ENCODE measurements at places on chromosomes 4 and X.
A peak's percentile ranks its signal among the peaks of the same experiment; 100 is the strongest.

DNA sequence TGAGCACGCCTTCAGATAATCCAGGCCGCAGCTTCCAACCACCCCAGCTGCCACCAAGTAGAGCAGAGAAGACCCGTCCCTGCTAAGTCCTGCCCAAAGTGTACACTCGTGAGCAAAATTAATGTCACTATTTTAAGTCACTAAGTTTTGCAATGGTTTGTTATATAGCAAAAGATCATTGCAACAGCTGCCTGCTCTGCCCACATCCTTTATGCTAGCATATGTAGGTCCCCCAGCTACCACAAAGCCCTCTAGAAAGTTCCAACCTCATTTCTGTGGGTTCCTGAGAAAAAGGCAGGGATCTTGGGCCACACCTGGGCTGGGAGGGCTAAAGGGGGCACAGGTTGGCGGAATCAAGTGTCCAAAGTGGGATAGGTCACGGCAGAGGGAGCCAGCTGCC is 346.9 kb downstream of the BCOR start:
- no peak for DNase-seq

DNA sequence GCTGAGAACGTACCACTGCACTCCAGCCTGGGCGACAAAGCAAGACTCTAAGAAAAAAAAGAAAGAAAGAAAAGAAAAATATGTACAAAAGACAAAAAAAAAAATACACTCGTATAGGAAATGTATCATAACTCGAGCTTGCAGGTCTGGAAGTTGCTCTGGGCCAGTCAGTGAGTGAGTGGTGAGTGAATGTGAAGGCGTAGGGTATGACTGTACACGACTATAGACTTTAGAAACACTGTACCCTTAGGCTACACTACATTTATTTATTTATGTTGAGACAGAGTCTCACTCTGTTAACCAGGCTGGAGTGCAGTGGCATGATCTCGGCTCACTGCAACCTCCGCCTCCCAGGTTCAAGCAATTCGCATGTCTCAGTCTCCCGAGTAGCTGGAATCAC is 29.4 kb downstream of the EVC2 start:
- DNase-seq: no peak

DNA sequence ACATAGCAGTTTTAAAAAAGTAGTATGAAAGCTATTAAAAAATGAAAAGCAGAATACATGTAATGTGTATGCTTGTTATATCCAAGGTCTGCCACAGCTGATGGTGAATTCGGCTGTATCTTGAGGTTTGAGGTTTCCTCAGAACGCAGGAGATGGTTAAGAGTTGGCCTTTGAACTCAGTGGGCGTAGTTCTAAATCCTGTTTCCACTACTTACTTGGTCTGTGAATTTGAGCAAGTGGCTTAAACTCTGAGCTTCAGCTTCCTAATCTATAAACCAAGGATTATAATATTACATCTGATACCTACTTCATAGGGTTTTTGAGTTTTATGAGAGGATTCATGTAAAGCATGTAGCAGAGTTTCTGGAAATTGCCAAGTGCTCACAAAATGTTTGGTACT is 125.2 kb downstream of the STIM2 start:
- no peak for DNase-seq

GRCh38 chrX:77502951-77503525 is 55.8 kb downstream of the FGF16 start:
- no peak for DNase-seq

DNA sequence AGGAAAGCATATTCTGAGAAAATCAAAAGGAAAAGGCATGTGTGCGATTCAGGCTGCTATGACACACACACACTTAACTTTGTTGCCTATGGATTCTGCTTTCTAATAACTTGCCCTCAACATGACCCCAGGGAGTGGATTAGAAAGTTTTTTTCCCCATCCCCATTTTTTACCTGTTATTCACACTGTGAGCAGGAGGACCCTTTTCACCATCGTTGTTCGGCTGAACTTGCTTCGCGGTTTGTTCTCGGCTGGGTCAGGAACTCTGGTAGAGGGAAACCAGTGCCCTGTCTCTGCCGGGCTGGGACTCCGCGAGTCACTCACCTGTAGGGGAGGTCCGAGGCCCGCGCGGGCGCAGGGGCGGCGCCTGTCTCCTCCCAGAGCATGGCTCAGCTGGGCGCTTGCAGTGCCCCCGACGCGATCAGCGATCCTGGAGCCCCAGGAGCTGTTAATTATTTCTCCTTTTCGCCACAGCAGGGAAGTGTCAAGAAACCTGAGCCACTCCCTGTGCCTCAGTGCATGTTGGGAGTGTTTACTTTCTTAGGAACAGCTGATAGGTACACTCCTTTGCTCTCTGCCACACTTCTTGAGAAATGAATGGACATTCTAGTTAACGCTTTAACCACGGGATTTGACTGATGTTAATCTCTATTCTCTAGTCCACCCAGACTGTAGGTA is at the start of gene RASSF6:
TSS of gene RASSF6 (minus strand) at position 322 of the 678 bp plus-strand sequence. CDS start 8,641 bp downstream, outside the sequence.
- peak; percentile 91 for DNase-seq

DNA sequence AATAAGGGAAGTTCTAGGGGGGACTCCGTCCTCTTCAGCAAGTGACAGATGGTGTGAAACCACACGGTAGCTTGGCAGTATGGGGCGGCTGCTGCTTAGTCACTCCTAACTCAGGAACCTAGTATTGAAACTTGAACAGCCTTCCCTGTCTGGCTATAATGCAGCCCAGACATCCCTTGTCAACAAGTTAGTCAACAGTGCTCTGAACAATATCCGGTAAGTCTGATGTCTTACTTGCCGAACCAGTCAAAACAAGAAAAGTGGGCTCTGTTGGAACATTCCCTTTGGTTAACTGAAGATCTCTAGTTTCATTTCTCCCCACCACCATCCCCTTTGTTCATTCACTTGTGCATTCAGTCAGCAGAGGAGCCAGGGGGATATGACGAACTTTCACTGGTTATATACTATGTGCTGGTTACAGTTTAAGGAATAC is 18.7 kb upstream of the CXCL13 start:
- DNase-seq: peak; percentile 6

DNA sequence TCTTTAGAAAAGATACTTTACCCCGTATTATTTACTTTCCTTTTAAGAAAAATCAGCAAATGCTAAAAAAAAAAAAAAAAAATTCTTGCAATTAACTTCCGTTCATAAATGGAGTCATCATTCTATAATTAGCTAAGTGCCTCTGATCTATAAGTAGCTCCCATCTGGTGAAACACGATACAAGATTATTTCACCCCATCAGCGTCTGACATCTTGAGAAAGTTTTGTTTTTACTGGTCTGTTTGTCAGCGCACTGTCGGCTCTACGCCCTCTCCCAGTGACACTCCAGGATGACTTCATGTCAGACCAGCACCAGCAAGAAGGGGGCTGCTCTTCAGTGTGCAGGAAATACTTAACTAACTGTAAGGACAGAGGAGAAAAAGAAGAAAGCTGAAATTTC is 108.3 kb downstream of the AFAP1 start:
- DNase-seq: no peak

DNA sequence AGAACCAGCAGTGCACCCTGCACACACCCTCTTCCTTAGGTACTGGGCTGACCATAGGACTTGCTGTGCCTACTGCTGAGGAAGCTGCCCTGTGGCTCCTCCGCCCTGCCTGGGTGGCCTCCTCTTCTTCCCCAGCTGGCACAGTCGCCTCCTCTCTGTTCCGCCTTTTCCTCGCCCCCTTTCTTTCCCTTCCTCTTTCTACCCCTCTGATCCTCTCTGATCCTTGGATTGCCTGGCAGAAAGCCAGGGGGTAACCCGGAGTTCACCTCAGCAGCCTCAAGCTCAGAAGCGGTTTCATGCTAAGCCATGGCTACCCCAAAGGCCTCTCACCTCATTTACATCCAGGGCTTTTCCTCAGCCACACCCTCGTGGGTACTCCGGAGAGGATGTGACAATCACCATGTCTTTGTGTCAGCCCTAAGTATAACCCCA is 136.2 kb downstream of the SMIM20 start:
- no peak for DNase-seq

GRCh38 chrX:9204560-9204959 is 170.6 kb upstream of the FAM9B start:
- DNase-seq: no peak

DNA sequence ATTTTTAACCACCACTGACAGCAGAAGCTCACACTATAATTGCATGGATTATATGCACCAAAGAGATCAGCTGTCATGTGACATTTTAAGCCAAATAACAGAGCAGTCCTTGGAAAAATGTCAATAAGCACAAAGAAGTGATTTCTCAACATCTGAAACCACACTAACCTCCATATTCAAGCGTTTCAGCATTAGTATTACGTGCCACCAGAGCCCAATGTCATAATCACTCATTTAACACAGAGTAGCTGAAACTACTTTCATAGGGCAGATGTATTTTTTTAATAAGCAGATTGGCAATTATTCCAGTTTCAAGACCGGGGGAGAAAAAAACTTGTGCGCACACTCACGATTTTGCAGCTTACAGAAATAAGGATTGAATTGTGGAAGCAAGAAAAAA is 76.6 kb downstream of the SH3KBP1 start:
- no peak for DNase-seq

DNA sequence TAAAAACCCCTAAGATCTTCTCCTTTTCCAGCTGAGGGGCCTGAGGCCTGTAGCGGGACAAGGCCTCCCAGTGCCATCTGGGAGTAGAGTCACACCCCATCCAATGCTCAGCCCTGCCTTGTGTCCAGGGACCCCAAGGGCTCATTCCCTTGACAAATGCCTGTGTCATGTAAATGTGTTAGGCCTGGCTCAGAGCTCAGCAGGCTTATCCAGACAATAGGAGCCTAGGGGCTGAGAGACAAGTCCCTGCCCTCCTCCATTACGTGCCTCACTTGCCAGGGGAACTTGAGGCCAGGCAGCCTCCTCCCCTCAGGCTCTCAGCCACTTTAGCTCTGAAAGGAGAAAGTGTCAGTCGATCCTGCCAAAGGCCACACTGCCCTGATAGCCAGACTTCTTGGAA is 166.8 kb upstream of the MAMLD1 start:
- no peak for DNase-seq

DNA sequence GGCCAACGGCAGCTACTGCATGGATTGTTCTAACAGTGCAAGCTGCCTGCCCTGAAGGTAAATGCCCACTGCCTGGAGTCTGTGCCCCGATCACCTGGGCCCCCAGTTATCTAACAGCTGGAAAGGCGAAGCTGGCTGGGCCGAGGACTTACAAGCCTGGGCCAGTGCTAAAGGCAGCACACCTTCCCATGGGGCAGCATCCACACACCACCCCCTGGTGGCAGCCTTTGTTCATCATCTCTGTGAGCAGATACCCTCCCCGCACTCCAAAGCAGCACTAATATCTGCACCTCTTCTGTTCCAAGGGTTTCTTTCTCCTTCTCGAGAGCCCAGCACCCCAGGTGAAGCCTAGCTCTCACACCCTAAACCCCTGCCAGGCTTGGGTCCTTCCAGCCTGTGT is 7.6 kb downstream of the SLC2A9 start:
- DNase-seq: peak; percentile 23

GRCh38 chr4:37268319-37268718 is 23.8 kb downstream of the NWD2 start:
- no peak for DNase-seq

DNA sequence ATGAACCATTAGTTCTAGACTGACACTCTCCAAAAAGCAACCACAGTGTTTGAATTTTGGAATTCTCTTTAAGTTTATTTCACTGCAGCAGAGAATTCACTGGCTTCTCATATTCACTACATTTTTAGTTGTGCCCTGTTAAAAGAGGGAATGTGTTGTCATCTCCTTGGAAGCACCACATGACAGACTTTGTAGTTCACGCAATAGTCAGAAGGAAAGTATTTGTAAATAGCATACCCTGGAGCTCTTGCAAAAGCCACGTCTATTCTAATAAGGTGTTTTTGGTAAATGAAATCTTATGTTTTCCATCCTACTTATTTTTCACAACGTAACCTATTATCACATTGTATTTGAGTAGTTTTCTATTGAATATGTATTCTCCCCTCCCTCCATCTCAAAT is 25.8 kb downstream of the DOCK11 start:
- no peak for DNase-seq

DNA sequence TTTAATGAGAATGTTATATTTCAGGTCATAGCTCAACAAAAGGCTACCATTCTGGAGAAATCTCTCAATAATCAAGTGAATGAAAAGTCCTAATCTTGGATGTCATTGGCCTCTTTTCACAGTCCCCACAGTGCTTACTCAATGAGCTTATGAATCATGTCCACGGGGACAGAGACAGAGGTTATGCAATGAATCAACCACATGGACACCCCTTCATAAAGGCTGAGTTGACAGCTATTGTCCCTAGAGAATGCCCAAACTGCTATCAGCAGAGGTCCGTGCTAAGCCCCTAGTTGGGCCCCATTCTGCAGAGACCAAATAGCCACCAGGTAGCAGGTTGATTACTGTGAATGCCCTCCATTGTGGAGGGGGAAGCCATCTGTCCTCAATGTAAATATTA is 158.1 kb downstream of the LHFPL1 start:
- no peak for DNase-seq

DNA sequence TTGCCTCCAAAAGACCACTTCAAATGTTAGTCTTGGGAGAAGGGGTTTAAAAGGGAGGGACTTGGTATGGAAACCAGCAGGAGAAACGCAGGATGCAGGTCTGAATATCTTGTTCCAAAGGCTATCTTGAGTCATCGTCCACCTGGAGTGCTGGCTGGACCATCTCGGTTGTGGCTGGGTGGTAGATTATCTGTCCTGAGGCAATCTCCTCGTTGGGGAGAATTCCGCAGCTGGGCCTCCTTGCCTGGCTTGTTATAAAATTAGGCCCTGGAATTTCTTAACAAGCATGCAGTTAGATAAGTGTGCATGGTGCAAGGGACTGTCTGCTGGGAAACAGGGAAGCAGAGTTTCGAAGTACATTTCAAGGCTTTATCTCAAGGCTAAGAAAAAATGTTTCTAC is 2045.7 kb upstream of the TENM3 start:
- DNase-seq: no peak

DNA sequence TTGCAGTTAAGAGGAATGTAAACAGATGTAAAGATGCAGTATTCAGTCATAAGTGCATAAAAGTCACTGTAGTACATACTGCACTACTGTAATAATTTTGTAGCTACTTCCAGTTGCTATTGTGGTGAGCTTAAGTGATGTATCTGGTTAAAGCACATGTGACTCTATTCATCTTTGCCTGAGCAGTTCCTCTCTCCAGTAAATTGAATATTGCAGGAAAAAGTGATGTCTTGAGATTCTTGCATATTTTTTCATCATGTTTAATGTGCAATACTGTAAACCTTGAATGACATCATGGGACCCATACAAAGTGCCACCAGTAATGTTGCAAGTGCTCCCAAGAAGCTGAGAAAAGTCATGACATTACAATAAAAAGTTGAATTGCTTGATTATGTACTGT is 9.6 kb downstream of the UBA6 start:
- no peak for DNase-seq

GRCh38 chr4:73970945-73971344 is 10.9 kb downstream of the PF4 start:
- DNase-seq: no peak

GRCh38 chrX:50967736-50968135 is 57.2 kb downstream of the BMP15 start:
- DNase-seq: no peak

GRCh38 chrX:103791826-103792485 is 15.3 kb downstream of the PLP1 start:
- DNase-seq: no peak

Measured in NCI-H510A treated with DMSO at 0.1 percent for 48 hours (cell line).